ENCODE measurements at places on chromosomes 3 and 15.

DNA sequence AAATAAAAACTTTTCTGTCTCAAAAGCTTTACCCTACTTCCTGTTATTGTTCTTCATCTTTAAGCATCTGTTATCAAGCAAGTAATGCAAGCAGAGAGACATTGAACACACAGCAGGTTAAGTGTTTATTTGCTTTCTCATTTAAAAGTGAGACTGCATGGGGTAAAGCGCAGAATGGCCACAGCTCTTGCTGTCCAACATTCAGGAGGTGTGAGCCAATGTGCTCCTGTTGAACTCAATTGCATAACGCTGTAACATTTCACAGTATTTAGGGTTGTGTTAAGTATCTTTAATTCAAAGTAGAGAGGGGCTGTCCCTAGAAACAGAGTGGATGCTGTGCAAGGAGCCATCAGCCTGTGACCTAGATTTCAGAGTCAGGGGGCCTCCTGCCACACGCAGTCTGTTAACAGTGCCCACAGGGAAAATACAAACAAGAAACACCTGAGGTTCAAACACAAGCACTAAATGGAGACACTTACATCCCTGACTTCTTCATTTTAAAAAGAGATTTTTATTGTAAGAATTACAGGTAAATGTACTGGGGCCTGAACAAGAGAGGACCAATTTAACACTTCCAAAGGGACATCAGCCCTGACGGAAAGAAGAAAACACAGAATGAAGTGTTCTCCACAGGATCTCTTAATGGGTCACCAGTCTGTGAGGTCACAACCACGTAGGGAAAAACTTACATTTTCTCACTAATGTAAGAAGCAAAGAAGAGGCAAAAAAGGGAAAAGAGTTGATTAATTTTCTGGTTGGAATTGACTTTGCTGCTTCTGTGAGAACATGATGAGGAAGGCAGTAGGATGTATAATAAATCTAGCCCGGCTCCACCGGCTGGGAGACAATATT is 815.1 kb downstream of the VGLL3 start:
- no peak for DNase-seq

DNA sequence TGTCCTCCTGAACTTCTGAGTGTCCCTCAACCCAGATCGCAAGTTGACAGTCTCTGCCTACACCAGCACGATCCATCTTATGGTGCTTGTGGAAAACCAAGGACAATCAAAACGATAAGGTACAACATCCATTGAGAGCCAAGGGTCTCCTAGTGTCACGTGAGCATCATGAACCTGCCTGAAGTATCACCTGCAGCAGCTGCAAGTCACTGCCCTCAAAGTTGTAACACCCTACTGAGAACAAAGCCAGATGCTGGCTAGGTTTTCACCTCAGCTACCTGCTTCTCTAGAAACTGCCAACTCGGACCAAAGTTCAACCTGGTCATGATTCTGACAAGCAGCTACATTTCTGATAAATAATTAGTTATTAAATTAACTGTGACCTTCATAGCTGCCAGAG is 17.5 kb downstream of the C2CD4B start:
- DNase-seq: no peak

GRCh38 chr15:67593562-67593961 is 51.1 kb downstream of the MAP2K5 start:
- no peak for DNase-seq

DNA sequence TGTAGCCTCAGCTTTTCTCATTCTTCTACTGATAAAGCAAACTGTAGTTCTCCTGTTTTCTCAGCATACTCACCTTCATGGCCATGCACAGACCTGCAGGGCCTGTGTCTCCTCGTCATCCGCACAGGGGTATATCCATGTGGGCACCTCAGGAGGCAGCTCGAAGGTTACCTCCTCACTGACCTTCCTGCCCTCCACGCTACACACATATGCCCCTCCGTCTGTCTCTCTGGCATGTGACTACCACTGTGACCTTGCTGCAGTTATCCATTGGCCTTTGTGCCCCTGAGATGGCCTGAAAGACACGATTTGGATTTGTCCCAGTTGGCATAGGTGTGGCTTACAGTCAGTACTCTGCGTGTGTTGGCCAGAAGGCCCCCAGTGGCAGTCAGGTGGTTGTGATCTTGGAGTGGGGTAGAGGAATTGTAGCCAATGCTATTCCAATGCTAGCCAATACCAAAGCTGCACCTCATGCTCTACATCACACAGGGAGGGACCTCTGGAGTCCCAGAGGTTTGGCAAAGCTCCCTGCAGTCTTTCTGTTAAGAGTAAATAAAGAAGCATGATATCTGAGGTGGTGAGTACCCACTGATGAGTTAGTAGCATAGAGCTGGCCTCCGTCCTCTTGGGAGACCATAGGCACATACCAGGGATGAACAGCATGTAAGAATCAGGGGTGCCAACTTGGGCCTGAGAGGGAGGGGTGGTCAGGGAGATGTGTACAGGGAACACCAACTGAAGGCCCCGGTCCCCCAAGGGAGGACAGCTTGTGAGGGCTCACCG is 143.4 kb downstream of the EEFSEC start:
- no peak for DNase-seq

DNA sequence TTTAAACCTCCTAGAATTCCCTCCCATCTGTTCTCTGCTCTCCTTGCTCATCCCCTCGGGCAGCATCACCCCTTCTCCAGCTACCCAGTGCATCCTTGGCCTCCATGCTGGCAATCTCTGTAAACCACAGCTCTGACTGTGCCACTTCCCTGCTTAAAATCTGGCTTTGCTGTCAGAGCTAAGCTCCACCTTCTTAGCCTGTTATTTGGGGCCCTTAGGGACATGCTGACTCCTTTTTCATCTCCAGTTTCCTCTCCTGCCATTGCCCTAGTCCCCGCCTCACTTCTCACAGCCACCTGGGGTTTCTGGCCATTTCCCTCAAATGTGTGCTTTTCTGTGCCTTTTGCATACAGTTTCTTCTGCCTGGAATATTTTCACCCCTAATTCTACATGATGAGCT is 5.7 kb downstream of the SLC6A20 start:
- DNase-seq: no peak

DNA sequence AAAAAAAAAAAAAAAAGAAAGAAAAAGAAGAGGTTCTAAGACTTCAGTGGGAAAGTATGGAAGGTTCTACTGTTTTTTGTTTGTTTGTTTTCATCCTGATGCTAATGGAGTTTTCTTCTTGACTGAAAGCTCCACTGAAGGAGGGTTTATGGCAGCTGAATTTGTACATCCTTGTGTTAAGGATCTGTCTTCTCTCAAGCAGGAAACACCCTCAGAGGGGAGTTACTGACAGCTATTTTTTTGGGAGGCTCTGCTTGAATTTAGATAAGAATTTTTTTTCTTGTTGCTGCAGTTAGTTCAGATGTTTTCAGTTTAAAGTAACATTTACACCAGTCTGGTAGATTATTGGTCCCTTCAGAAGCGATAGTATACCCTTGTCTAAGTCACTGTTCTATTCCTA is 325.3 kb downstream of the ROBO2 start:
- no peak for DNase-seq

GRCh38 chr3:47425959-47426358 is 45.1 kb downstream of the PTPN23 start:
- no peak for DNase-seq

- DNase-seq: no peak
Observed at GRCh38 chr3:148333091-148333490, 364.6 kb upstream of the AGTR1 start.

DNA sequence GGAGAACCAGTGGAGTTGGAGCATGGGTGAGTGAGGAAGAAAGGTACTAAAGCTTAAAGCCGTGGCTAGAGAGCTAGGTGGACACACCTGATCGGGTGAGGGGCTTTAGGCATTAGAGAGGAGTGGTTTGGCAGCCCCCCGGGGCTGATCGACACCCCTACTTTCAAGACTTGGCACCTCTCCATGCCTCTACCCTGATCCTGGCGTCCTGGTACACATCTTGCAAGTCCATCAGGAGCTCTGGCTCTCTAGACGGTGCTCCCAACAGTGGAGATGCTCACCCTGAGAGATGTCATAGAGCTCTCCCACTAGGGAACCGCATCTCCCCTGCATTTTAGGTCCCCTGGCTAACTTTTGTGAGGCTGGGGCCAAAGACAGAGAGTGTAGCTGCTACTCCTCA is 98.1 kb downstream of the XXYLT1 start:
- no peak for DNase-seq

DNA sequence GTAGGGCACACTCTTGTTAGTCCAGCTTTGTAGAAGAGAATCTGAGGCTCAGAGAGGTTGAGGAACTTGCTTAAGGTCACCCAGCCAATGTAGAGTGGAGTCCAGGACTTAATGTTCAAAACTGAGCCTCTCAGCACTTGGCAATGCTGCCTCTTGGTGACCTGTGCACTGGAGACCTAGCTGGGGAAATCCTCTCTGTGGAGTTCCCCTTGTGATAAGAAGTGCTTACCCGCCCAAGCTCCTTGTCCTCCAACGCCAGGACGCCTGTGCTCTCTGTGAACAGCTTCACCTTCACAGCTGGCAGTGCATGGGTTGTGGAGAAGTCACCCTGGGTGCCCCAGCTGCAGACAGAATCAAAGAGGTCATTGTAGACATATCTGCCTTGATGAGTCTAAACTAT is 219.1 kb upstream of the FEZF2 start:
- no peak for DNase-seq

DNA sequence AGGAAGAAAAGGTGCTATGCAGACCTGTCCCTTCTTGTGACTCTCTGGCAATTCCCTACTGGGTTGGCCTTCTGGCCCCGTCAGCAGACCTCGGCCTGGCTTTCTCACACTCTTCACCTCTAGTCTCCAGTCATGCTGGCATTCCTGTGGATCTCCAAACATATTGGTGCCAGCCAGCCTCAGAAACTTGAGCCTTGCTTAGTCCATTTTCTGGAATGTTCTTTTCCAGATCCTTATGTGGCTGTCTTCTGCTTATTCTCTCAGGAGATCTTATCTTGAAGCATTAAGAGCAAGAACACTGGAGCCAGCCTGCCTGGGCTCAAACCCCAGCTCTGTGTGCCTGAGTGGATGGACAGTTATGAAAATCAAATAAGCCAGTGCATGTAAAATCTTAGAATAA is 88.2 kb upstream of the NTRK3 start:
- no peak for DNase-seq

DNA sequence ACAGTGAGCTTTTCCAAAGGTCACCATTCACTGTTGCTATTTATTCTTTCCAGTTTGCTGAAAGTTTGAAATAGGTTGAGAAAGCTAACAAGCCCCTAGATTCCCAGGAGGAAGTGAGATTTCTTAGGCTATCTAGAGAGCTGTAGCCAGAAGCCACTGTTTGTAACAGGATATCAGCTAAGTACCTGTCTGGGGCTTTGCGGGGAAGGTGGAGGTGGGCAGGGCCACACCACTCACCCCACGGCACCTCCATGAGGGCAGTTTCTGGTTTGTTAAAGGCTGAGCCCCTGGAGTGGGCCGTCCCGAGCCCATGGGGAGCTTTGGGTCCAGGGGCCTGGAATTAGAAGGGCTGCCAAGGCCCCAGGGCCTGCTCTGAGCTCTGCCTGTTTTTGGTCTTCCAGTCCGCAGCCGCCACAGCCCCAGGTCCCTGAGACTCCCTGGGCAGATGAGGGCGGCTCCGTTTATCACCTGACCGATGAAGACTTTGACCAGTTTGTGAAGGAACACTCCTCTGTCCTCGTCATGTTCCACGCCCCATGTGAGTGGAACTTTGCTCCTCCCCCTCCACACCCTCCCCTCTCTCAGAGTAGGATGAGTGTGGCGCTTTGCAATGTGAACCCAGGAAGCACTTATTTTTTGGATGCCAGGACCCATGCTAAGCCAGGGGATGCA is 63.4 kb downstream of the PDIA5 start:
- DNase-seq: no peak

DNA sequence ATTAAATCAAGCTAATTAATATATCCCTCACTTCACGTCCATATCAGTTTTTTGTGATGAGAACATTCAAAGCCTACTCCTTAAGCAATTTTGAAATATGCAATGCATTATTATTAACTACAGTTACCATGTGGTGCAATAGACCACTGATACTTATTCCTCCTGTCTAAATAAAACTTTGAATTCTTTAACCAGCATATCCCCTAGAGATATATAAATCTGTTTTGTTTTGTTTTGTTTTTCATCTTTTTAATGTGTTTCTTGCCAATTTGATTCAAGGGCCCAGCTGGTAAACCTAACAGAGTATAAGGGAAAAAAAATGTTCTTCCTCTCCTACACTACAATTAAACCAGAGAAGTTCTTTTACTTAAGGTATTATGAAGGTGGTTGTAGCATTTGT is 524.2 kb downstream of the NAALADL2 start:
- DNase-seq: no peak

DNA sequence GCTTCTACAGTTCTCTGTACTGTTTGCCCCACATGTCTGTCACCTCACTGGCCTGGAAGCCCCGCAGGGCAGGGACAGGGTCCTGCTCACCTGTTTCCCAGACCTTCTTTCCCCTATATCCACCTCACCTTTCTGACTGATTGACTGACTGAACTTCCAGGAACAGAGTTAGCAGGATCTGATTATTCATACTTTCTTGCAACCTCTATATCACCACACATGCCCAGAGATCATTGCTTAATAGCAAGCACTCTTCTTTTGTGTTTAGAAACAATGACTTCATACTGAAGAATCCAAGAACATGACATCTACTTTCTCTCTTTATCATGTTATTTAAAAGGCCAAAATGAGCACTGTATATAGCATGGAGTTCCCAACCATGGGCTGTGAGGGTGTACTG is 18.0 kb upstream of the CLEC3B start:
- no peak for DNase-seq

Measured in muscle of leg (tissue), 16 donors.